ENCODE measurements at places on chromosomes 3 and 15.

DNA sequence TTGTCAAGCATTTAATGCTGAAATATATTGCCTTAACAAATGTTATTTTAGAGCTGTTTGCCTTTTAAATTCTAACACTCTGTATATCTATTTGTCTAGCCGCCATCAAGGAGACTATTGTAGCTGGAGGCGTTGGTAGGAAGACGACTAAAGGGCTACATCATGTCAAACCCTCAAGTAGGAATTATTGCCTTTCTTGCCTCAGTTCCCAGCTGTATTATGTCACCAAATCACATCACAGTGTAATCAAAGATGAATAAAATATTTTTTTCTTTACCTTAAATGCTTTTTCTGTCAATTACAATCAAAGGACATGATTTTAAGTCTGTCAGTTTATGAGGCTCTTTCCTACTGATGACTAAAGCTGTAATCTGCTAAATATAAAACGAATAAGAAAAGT is 233.1 kb downstream of the ZIC4 start:
- no peak for DNase-seq

- no peak for DNase-seq
These were observed 2.7 kb downstream of the AMIGO3 start for GRCh38 chr3:49716691-49717210.

DNA sequence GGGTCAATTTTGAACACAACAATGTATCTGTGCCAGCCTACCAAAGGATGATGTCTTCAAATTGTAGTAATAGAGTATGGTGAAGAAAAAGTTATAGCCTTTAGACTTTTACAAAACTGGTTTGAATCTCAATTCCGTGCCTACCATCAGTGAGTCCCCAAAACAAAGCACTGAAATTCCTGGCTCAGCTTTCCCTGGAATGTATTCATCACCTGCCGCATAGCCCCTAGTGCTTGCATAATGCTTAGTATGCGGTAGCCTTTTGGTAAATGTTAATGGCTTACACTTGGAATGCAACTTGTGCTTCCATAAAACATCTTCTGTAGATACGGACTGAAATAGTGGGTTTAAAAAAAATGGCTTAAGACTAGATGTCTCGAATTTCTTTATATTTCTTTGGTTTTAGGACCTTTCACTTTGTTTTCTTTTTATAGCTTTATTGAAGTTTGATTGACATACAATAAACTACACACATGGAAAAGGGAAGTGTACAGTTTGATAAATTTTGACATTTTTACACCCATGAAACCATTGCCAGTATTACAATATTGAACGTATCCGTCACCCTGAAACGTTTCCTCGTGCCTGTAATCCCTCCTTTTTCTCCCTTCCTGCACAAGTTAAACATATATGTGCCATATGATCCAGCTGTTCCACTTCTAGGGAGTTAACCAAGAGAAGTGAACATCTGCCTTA is 12.1 kb downstream of the SACM1L start:
- no peak for DNase-seq

- no peak for DNase-seq
These were observed 82.5 kb upstream of the RGMA start for GRCh38 chr15:93171476-93171875.

- no peak for DNase-seq
These were observed 6.7 kb downstream of the RNU6-1 start for GRCh38 chr15:67832897-67833709.

GRCh38 chr3:3084890-3085289 is 25.3 kb downstream of the IL5RA start:
- DNase-seq, result no peak

Measured in fibroblast of lung (primary cell).